ENCODE measurements at places on chromosomes 5 and 9.

- DNase-seq, result no peak
Measured at GRCh38 chr5:2265341-2265740, 382.6 kb upstream of the IRX4 start.

DNA sequence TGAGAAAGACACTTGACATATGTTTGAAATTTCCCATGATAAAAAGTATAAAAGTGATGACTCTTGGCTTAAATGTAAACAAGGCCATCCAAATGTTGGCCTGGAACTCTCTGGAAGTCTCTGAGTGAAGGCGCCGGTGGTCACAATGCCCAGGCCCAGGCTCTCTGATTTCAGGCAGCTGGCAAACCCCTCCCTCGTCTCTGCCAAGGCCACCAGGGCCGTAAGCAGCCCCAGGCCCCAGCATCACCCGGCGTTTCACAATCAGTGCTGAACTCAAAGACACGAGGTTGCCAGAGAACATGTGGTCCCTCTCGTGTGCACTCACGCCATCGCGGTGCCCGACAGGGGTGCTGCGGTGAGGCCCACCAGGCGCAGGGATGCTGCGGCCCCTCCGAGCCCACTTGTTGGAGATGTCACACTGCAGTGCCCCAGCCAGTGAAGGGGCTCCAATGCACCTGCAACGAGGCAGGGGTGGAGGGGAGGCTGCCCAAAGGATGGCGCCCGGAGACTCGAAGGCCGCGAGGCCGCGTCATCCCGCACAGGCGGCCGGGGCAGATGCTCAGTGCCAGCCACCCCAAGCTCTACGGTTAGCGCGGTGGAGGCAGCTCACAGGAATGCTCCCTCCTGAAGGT lies 15.0 kb downstream of the LPCAT1 start:
- DNase-seq, result no peak

DNA sequence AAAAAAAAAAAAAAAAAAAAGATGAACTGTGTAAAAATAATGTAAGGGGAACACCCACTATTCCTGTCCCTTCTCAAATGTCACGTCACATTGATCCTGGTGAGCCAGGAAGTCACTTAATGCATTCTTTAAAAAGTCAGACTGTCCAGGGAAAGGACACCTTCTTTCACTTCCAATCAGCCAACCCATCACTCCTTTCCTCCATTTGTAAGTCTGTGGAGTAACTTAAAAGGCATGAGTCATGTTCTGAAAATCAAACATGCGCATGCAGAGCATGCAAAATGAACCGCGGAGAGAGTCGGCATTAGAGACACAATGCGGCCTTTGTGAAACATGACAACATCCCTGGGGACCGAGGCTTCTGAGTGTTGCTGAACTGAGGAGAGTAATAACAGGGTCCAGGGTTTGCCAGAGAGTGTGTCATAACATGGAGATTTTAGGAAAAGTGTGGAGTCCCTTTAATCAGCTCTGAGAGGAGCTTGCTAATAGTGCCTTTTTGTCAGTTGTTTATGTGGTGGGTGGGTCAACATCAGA lies 77.6 kb upstream of the SEMA6A start:
- DNase-seq, result no peak

DNA sequence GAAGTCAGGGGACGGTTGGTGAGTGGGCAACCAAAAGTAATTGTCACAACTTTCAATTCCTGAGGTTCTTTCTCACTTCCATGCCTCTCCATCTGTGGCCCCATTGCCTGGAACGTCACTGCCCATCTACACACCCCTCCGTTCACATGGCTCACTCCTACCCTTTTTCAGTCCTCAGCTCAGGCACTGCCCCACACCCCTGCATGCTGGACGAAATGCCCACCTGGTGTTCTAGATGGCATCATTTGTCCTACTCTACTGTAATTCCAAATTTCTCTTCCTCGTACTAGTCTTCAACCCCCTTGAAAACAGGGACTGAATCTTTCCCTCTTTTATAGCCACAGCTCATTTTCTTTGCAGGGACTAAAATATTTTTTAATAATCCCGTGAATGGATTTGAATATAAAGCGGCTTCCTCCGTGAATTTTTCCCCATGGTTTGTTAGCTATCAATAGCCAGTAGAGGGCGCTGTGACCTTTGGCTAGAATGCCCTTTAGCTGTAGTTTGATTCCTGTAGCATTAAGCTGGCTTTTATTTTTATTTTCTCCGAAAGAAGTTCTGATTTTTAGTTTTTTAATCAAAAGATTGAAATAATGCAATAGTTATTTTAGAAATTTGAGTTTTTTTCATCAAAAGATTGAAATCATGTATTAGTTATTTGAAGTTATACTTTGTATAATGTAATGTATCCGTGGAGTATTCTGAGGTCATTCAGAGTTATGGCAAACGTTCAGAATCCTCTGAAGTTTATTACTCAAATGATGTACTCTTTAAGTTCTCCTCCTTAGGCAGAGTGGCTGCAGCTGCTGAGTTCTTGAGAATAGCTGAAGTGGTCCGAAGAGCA lies 232.1 kb downstream of the SH3GL2 start:
- DNase-seq, result no peak

- DNase-seq, result no peak
Measured at GRCh38 chr9:2192356-2192979, 177.3 kb downstream of the SMARCA2 start.

GRCh38 chr5:8349855-8350254 lies 480.9 kb downstream of the MTRR start:
- DNase-seq, result no peak

DNA sequence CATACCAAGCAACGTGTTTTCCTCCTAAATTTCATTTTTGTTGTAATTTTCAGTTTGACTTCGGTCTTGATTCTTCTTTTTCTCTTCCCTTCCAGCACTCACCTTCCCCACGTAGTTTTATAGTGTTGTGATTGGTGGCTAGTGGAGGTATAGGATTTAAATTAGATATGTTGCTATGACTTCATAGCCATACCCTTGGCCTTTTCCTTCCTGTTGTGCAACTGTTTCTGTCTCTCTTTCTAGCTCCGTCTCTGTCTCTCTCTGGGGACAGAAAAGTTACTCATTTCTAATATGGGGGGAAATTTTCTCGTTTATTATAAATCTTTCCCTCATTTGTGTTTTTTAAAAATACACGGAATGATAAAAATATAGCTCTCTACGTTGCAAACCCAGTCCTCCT lies 20.6 kb upstream of the C5orf24 start:
- no peak for DNase-seq

GRCh38 chr5:142957528-142957927 lies 187.4 kb downstream of the ARHGAP26 start:
- no peak for DNase-seq

GRCh38 chr9:133604214-133604613 lies 5.0 kb downstream of the FAM163B start:
- no peak for DNase-seq

DNA sequence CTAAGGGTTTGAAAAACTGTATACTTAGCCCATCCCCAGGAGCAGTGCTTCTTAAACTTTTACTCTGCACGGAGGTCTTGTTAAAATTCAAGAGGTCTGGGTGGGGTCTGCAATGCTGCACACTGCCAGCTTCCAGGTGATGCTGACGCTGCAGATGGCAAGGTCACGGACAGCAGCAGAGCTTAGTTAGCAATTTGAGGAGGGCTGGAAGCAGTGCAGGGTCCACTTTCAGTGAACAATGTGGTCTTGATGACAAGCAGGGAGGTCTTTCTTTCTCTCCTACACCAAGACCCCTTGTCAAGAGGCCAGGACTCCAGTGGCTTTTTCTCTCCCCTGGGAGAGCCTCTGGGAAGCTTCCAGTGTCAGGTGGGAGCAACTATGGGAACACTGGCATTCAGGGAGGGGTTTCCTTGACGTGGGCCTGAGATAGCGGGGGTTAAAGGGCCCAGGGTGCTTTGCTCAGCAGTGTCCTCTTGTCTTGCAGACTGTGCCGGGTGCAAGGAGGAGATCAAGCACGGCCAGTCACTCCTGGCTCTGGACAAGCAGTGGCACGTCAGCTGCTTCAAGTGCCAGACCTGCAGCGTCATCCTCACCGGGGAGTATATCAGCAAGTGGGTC lies 65.0 kb upstream of the AFAP1L1 start:
- DNase-seq, result no peak

DNA sequence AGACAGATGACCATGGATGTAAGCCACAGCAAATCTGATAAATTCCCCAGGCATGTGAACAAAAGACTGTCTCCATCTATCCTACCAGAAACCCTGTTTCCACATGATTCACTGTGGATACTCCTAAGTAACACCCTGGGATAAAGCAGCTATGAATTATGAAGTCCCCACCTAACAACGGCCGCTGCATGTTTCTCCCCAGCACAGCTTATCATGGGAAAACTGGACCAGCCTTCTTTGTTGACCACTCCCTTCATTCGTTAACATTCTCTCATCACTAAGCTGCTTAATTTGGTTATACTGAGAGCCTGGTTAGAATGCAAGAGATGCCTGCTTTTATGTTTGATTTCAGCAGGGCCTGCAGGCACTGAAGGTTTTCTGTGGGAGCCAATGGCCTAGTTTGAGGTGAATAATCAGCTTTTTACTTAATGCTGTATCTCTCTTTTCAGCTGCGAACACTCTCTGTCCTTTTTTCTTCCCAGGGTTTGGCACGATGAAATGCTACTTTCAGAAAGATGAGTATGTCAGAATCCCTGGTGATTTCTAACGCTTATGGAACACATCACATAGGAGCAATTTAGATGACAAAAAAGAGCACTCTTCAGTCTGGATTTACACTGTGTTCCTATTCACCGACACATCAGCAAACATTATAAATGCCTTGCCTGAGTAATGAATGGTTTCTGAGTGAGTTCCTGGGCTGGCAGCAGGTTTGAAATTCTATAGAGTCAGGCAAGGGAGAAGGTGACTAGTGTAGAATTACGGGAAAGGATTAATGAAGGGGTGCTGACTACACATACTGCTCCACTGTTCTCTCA lies 318.4 kb upstream of the ZNF608 start:
- DNase-seq, result no peak

- DNase-seq, result no peak
Measured at GRCh38 chr9:100129772-100130171, 30.7 kb downstream of the INVS start.

DNA sequence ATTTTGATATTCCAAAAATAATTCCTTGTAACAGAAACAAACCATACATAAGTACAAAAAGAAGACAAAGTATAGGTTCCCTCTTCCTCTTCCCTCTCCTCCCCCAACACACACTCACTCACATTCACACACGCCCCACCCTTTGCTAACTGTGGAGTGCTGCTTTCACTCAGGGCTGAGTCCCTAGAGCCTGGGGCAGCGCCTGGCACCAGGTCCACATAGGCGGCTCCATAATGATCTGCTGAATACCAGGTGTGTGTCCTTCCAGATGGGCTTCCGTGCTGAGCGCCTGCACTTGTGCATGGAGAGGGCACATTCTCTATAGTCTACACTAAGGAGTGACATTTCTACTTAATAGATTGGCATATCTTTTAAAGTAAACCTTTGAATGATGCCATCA lies 3.7 kb downstream of the SEMA4D start:
- no peak for DNase-seq

DNA sequence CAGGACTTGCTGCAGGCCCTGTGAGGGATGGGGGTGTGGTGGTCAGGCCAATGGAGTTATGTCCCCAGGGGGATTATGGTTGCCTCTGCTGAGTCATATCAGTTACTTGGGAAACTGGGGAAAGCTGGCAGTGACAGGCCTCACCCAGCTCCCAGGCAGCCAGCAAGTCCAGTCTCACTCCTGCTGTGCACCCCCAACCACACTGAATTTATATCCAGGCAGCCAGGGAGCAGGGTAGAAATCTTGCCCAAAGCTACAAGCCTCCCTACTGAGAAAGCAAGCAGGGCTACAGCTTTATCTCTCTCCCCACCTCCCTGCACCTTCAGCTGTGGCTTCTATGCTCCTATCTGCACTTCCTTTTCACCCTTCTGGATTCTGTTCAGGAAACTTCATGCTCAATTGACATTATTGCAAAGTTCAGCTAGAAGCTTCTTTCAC lies 2076.0 kb upstream of the CDH9 start:
- no peak for DNase-seq

Measured in stimulated activated naive B cell treated with anti-CD40 and anti-IgM and Interleukin-4, amounts not matched to agents 10 μg/mL and 1 μg/mL and 100 μg/mL, for 72 hours (primary cell).